Activated CD8-positive, alpha-beta T cell treated with anti-CD3 and anti-CD28 coated beads, Interleukin-2, amount 10 ng/mL, durations not matched to agents 7 days and 5 days (primary cell): ENCODE measurements at places on chromosomes 12 and 14. TPM values are rescaled to one million over a fixed set of nuclear protein-coding genes. Genes with fewer than 3 reads are reported as not detected.
A peak's percentile ranks its signal among the peaks of the same experiment; 100 is the strongest.

KRT5 gene
- not detected for total RNA-seq

ADAMTS20 gene
- not detected for total RNA-seq

SART3 gene
- total RNA-seq = 67.9 TPM

AQP6 gene
- not detected for total RNA-seq

ENDOU gene
- total RNA-seq = not detected

GRCh38 chr14:38882533-38882932, 220.5 kb downstream of the SEC23A start:
- no peak overlapping the region for H3K4me3 ChIP-seq
- no peak overlapping the region for H3K27ac ChIP-seq
- no peaks in the 10 kb centered on the region for H3K36me3 ChIP-seq
- no peaks in the 10 kb centered on the region for H3K4me1 ChIP-seq
- peaks cover 2% of the 10 kb centered on the region for H3K27me3 ChIP-seq

DNA sequence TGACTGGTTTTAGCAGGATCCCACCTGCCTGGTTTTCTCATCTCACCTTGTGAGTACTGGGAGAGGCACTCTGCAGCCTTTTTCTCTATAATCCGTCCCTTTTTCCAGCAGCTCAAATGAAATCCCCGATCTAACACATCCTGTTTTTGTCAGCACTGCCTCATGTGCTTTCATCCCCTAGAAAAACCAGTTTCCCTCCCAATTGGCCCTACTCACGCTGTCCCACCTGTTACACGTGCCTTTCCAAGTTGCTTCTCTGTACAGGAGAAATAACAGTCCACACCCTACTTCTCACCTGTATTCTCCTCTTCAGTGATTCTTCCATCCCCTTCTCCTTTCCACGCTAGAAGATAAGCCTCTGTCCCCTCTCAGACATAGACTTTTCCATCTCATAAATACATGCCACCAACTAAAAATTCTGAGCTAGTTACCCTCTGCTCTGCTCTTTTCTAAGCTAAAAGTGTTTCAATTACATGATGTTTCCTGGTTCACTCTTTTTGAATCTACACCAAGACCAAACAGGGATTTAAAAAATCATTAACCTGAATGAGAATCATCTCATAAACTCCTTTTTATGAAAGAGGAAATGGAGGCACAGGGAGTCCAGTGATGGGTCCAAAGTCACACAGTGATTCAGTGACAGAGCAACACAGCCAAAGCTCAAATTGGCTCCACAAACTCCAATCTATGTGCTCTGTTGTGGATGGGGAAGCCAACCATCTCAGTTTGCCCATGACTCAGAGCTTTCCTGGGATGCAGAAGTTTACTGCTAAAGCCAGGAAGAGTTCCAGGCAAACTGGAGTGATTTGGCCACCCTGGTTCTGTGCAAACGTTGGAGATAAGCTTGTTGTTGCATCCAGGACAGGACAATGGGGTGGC, 240.0 kb upstream of the TMEM132C start:
- H3K4me1 ChIP-seq = no peaks in the 10 kb centered on the region
- H3K27me3 ChIP-seq = no peaks in the 10 kb centered on the region

- peaks cover 11% of the 10 kb centered on the region for H3K36me3 ChIP-seq
- peaks cover 5% of the 10 kb centered on the region for H3K4me1 ChIP-seq
- H3K4me3 ChIP-seq = no peak overlapping the region
- no peaks in the 10 kb centered on the region for H3K27me3 ChIP-seq
- no peak overlapping the region for H3K27ac ChIP-seq
- no peak for DNase-seq
These were observed 45.8 kb downstream of the CRADD start for GRCh38 chr12:93722835-93723567.

DNA sequence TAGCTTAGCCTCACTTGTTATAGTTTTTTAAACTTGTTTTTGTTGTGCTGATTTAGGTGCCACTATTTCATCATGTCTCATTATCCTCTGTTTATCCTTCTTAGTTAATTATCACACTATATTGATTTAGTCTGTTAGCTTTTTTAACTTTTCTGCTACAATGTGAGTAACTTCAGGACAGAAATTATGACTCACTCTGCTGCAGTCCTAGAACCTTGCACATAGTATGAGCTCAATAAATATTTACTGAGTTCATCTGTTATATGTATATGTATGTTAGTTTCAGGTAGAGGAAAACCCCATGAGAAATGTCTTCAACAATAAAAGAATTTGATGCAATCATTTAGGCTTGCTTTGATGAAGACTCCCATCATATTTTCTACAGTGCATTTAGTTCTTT, 224.3 kb upstream of the NAV3 start:
- H3K4me3 ChIP-seq = no peak overlapping the region
- DNase-seq = no peak
- H3K4me1 ChIP-seq = no peaks in the 10 kb centered on the region
- no peak overlapping the region for H3K27ac ChIP-seq
- H3K36me3 ChIP-seq = no peaks in the 10 kb centered on the region
- no peaks in the 10 kb centered on the region for H3K27me3 ChIP-seq

DNA sequence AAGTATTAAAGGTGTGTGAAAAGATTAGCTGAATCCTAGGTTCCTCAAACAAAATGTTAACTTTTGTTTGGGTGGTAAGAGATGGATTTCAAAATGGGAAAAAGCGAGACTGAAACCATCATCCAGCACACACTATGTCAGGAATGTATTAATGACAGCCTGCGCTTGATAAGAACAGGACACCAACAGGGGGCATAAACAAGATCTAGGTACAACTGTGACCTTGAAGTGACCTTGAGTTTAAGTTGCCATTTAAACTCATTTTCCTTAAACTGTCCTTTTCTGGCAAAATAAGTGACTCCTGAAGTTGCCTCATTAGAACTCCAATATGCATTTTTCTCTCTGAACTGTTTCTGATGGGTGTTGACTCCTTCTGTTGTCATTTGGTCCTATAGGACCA, 17.1 kb downstream of the PRKCH start:
- peaks cover 89% of the 10 kb centered on the region for H3K4me1 ChIP-seq
- H3K27me3 ChIP-seq = no peaks in the 10 kb centered on the region
- H3K36me3 ChIP-seq = peaks cover 72% of the 10 kb centered on the region
- peak overlapping the region; percentile 61 for H3K4me3 ChIP-seq

DNA sequence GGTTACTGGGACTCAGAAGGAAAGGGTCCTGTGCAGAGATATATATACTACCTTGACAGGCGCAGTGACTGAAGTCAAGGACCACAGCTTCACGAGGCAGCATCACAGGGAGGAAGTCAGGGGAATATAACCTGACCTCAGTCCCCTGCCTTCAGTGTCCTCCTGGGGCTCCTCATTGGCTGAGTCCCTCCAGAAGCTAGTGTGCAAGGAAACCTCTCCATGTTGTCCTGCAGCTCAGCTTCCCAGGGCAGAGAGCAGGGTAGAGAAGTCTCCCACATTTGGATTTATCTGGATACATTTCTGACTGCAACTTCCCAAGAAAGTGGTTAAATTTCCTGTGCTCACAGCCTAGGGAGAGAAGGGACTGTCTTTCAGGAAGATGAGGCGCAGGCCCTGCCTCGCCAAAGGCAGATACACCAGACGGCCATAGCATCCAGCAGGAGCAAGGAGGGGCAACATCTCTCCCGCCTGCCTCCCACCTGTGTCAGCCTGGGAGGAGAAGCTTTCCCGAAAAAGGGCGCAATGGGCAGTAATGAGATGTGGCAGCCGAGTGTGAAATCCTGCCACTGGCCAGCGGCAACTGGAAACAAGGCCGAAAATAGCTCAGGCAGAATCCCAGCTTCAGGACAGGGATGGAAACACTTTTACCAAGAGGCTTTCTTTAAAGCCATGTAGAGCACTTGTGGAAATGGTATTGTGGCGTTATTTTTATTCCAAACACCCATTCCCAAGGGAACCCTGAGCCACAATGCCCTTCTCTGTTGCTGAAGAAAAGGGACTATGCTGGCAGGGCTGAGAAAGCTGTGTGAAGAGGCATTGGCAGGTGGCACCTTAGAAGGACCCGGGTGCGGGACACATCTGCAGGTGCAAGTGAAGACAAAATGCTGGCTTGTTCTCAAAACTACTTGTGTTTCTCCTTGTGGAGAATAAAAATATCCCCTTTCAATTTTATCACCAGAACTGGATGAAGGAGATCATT, 54.9 kb upstream of the HIF1A start:
- H3K27me3 ChIP-seq = no peaks in the 10 kb centered on the region
- peaks cover 12% of the 10 kb centered on the region for H3K4me1 ChIP-seq
- H3K27ac ChIP-seq = no peak overlapping the region
- no peak for DNase-seq

GRCh38 chr12:27277846-27278260, 33.8 kb downstream of the STK38L start:
- H3K27me3 ChIP-seq = no peaks in the 10 kb centered on the region
- H3K36me3 ChIP-seq = no peaks in the 10 kb centered on the region
- peaks cover 15% of the 10 kb centered on the region for H3K4me1 ChIP-seq

DNA sequence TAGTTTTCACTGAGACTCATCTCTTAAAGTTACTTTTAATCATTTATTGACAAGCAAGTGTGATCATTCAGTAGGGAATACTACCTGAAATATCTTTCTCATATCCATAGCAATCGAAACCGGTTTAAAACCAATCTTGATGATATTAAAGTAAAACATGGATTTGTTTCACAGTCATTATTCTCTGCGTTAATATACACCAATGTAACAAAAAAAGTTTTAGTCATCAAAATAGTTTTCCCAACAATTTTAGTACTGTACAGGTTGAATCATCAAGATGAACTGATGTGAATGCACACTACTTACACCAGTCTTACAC, 137.0 kb upstream of the KRAS start:
- peaks cover 50% of the 10 kb centered on the region for H3K4me1 ChIP-seq
- H3K4me3 ChIP-seq = peak overlapping the region; percentile 90

DNA sequence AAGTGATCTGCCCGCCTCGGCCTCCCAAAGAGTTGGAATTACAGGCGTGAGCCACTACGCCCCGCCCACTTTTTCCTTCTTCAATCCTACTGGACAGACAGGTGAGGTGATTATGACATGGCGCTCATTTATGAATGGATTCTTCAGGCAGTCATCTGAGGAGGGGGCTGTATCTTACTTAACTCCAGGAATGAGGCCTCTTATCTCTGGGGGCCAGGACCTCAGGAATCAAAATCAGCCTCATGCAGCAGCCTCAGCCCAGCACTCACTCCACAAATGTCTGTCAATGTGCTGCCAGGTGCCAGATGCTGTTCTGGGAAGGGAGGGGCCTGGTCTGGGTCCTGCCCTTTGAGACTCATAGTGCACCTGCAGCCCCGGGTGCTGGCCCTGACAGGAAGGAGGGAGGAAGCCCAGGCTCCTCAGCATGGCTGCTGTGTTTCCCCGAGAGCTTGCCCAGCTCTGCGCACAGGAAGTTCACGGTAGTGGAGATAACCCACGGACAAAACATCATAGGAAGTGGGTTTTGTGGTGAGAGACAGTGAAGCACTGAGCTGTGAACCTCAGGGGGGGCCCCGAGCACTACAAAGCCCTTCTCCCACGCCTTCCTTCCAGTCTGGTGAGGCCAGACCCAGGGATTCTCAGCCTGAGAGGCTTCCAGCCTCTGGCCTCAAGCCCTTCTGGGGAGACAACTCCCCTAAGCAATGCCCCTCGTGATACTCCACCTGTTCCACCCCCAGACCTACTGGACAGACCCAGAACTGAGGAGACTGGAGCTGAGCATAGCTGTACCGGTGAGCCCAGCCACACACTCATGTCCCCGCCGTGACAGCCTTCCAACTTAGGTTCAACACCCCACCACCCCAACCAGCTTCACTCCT, 22.3 kb downstream of the GALNT6 start:
- peak overlapping the region; percentile 71 for H3K4me3 ChIP-seq
- H3K36me3 ChIP-seq = peaks cover 73% of the 10 kb centered on the region
- H3K4me1 ChIP-seq = peaks cover 57% of the 10 kb centered on the region
- peak; percentile 95 for DNase-seq

DNA sequence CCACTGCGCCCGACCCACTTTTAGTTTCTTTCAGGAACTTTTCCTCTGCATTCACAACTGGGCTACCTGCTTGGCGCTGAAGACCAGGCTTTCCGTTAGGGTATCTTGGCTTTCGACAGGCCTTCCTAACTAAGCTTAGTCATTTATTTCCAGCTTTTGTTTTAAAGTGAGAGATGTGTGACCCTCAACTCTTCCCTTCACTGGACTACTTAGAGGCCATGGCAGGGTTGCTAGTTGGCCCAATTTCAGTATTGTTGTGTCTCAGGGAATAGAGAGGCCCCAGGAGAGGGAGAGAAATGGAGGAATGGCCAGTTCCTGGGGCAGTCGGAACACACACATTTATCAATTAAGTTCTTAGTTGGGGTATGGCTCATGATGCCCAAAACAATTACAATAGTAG, 10.4 kb downstream of the MTA1 start:
- peaks cover 39% of the 10 kb centered on the region for H3K36me3 ChIP-seq
- H3K4me1 ChIP-seq = peaks cover 15% of the 10 kb centered on the region
- no peak for DNase-seq
- H3K4me3 ChIP-seq = no peak overlapping the region
- no peaks in the 10 kb centered on the region for H3K27me3 ChIP-seq

DNA sequence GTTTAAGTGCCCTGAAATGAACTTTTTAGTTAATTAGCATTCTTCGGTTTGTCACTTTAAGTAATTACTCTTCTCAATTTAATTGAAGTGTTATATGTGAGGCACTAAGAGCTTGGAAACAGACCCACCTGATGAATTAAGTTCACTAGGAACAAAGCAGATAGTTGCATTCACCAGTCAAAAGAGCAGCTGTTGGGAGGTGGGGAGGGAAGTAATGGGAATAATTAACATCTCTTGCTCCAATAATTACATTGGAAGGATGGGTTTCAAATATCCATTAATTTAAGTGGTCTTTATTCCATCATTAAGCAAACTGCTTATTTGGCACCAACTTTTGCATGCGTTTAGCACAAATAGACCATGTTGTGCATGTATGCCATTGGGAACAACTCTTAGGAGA, 667.2 kb downstream of the GALC start:
- H3K27ac ChIP-seq = no peak overlapping the region
- no peak overlapping the region for H3K4me3 ChIP-seq
- no peak for DNase-seq
- no peaks in the 10 kb centered on the region for H3K4me1 ChIP-seq
